ENCODE measurements at places on chromosomes 7 and 10.
A peak's percentile ranks its signal among the peaks of the same experiment; 100 is the strongest.

DNA sequence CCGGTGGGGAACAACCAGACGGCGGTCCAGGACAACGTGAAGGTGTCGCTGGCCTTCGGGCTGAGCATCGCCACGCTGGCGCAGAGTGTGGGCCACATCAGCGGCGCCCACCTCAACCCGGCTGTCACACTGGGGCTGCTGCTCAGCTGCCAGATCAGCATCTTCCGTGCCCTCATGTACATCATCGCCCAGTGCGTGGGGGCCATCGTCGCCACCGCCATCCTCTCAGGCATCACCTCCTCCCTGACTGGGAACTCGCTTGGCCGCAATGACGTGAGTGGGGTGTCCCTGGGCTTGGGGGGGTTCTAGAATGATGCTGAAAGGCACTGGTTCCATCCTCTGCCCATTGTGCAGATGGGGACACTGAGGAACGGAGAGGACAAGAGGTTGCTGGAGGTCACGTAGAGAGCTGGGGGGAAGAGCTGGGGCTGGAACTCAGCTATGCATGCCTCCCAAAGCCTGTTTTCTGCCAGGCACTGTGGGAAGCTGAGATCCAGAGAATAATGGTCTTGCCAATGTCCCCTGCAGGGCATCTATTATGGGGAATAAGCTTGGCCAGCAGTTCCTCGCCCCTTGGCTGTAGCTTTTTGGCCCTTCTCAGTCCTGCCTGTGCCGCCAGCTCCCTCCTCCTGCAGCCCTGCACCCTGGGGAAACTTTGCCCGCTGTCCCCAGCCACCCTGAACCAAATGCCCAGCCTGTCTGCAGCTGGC lies 523 bp downstream of the AQP1 start:
- no peak for DNase-seq

- no peak for DNase-seq
Observed at GRCh38 chr7:32163141-32163806, 93.1 kb upstream of the PDE1C start.

DNA sequence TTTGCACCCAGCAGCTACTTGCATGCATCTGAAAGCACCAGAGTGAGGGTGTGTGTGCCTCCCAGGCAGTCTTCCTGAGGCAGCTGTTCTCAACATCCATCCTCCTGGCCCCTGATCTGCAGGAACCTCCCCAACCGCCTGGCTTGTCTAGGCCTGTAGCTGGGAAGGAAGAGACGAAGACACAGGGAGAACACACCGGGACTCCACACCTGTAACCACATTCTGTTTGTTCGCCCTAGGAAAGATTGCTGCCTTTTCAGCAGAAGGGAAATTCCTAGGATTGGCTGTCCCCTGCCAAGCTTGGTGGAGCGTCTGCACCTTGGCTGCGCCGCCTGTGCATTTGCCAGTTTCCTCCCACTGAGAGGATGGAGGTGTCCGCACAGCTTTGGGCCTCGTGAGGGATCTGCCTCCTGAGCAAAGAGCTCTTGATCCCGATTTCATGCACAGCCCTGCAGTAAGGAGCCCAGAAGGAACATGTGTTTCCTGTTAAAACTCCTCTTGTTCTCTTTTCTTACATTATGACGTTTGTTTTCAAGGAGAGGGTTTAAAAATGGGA lies 154.6 kb downstream of the TPST1 start:
- no peak for DNase-seq

DNA sequence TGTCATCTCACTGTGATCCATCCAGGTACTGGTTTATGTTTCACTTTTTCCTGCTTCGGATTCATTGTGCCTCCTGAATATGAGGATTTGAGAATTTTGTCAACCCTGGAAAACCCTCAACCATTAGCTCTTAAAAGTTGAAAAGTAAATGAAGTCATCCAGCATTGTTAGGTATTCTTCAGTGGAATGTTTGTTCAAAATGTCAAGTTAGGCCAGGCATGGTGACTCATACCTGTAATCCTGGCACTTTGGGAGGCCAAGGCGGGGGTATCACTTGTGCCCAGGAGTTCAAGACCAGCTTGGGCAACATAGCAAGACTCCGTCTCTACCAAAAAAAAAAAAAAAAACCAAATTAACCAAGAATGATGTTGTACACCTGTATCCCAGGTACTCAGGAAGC lies 222.1 kb downstream of the NSUN6 start:
- DNase-seq = no peak

- DNase-seq = no peak
Observed at GRCh38 chr7:75732764-75733630, 5.7 kb downstream of the HIP1 start.

DNA sequence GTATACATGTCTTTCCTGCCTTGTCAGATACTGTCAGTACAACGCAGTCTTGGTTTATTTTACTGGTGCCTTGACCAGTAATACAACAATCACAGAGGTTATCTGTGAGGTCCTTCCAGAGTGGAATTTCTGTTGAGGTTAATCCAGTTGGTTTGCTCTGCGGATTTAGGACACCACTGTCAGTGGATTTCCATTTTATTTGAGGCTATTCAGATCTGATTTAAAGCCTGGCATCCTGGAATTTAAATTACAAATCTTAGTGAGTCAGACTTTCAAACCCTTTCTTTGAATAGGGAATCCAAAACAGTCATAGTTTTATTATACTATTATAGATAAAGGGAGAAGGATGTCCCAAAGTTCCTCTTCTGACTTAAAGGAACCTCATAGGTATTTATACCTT lies 40.5 kb downstream of the ANLN start:
- DNase-seq = no peak

GRCh38 chr7:151711906-151712809 lies 164.8 kb downstream of the PRKAG2 start:
- no peak for DNase-seq

DNA sequence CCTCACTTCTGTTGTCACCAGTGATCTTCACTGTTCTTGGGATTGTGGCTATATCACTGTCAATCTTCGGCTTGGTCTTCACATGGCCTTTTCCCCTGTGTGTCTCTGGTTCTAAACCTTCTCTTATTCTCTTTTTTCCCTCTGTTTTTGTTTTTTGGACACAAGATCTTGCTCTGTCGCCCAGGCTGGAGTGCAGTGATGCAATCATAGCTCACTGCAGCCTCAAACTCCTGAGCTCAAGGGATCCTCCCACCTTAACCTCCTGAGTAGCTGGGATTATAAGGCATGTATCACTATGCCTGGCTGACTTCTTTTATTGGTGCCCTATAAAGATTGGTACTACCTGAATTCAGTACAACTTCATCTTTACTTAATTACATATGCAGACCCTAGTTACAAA lies 143.4 kb upstream of the EFCAB10 start:
- no peak for DNase-seq

DNA sequence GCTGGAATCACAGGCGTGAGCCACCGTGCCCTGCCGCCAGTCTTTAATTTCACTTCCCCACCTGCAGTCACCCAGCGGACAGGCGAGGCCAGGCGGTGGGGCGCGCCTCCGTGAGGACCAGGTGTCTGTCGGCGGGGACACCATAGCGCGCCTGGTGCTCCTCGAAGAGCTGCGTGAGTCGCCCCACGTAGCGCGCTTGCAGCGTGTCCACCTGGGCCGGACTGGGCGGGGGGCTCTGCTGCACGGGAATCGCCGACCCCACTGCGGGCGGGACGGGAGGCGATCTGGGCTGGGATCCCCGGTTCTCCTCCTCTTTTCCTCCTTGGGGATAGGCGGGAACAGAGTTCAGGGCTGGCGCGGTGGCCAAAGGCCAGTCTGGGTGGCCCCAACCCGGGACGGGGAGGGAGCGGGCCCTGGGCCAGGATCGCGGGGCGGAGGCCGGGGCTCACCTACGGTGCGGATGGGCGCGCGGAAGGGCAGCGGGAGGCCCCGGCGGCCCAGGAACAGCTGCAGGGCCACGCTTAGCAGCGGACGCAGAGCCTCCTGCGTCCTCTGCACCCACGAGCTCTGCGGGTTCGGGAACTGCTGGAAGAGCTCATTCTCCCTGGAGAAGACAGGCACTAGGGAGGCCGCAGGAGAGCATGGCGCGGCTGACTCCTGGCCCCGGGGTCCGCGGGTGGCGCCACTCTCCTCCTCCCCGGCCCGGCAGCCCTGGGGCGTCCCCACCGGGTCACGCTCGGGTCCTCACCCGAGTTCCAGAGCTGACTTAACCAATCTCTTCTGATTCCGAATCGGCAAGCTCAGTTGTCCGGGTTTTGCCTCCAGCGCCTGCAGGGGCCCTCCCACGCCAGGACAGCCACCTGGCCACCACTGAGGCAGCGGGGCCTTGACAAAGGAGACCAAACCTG lies 1.1 kb upstream of the MOGAT3 start:
- no peak for DNase-seq

GRCh38 chr7:42400961-42401360 lies 164.0 kb upstream of the GLI3 start:
- no peak for DNase-seq

GRCh38 chr10:132292287-132293200 lies 15.2 kb downstream of the STK32C start:
- DNase-seq = no peak

DNA sequence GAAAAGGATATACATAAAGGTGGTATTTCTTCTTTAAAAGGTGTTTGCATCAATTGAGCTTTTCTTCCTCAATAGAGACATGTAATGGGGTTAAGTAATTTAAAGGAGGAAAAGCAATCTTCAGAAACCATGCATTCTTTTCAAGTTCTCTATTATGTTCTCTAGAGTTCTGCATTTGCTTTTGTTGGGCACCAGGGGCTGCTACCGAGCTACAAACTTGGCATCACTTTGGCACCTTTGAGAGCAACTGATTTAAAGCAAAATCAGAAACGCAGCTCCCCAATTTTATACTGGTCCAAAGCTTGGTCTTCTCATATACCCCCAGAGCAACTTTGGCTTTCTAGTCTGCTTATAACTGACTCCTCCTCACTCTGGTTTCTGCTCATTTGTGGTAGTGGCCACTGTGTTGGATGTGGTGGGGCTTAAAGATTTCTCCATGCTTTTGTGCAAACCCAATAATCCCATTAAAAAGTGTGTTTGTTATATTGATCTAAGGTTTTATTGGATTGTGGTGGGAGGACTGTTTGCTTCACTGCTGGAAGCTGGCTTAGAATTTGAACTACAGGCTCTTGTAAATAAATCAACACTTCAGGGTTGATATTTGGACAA lies 712.1 kb downstream of the PHTF2 start:
- no peak for DNase-seq

GRCh38 chr10:88608780-88609179 lies 22.2 kb downstream of the LIPJ start:
- no peak for DNase-seq

GRCh38 chr10:75103881-75104686 lies 7.4 kb upstream of the SAMD8 start:
- DNase-seq = no peak

GRCh38 chr10:129966889-129967578 lies 3.0 kb upstream of the EBF3 start:
- DNase-seq = no peak

GRCh38 chr7:132504852-132505251 lies 71.4 kb downstream of the PLXNA4 start:
- no peak for DNase-seq

GRCh38 chr10:19421674-19422073 lies 373.1 kb downstream of the MALRD1 start:
- DNase-seq = no peak

- no peak for DNase-seq
Observed at GRCh38 chr7:91185771-91186170, 78.5 kb upstream of the FZD1 start.

DNA sequence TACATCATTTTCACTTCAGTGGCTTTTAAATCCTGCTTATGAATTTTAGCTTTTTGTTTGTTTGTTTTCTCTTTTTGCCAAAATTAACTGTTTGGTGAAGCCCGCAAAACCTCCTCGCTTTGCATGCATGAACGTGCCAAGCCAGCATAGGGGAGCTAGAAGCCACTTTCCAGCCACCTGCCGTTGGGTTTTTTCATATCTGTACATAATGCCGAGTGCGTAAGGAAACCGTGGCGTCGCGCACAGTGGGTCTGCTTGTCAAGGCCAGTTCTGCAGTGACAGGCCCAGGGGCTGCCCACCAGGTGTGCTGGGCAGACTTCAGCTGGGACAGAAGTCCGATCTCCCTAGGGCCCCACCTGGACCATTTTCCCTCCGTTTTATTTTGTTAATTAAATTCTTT lies 41.1 kb downstream of the WIPI2 start:
- DNase-seq = no peak

GRCh38 chr10:131650169-131650705 lies 250.6 kb upstream of the PPP2R2D start:
- DNase-seq = no peak

DNA sequence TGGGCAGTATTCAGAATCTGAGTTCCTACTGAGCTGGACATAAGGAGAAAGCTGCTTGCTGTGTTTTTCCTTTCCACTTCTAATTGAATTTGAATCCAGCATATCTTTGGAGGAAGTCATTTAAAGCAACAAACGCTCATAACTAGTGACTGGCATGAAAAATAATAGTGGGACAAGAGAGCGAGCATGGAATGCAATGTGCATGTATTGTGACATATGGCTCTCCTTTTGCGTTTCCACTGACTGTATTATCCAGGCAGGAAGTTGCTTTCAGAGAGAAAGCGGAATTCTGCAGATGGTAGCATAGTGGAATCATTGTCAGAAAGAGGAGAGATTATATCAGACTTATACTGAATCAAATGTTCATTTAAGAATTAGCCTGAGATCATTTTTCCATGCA lies 368.6 kb downstream of the REEP3 start:
- no peak for DNase-seq

- DNase-seq = no peak
Observed at GRCh38 chr7:48176356-48176893, 5.2 kb downstream of the ABCA13 start.

DNA sequence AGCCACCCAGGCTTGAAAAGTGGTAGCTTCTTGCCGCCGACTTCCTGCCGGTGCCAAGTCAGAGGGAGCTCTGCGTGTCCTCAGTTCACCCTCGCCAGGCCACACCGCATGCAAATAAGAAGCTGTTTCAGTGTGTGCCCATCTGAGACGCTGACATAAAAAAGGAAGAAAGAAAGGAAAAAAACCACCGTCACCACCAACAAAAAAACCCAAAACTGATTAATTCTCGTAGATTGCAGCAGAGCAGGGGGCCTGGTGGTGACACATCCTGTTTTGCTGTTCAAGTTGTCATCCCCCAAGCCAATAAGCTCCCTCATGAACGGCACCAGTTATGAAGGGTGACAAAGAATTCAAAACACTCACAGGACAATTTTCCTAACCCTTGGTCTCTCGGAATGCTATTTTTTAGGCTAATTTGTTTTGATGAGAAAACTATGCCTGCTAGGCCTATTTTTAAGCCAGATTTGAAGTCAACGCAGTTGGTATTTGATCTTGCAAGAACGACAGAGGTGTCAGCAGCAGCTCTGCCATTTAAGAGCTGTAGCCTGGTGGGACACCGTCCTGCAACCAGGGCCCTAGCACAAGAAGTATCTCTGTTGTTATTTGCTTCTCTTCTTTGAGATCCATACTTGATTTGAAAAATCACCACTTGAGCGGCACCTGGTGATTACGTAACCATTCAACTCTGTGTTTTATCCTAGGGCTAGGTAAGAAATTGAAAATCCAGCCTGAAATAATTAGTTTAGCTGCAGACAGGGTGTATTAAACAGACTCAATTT lies 145.6 kb downstream of the PFKFB3 start:
- peak; percentile 82 for DNase-seq

GRCh38 chr10:16493884-16494536 lies 27.7 kb downstream of the C1QL3 start:
- DNase-seq = no peak
